ENCODE measurements at places on chromosomes 11 and 22.

DNA sequence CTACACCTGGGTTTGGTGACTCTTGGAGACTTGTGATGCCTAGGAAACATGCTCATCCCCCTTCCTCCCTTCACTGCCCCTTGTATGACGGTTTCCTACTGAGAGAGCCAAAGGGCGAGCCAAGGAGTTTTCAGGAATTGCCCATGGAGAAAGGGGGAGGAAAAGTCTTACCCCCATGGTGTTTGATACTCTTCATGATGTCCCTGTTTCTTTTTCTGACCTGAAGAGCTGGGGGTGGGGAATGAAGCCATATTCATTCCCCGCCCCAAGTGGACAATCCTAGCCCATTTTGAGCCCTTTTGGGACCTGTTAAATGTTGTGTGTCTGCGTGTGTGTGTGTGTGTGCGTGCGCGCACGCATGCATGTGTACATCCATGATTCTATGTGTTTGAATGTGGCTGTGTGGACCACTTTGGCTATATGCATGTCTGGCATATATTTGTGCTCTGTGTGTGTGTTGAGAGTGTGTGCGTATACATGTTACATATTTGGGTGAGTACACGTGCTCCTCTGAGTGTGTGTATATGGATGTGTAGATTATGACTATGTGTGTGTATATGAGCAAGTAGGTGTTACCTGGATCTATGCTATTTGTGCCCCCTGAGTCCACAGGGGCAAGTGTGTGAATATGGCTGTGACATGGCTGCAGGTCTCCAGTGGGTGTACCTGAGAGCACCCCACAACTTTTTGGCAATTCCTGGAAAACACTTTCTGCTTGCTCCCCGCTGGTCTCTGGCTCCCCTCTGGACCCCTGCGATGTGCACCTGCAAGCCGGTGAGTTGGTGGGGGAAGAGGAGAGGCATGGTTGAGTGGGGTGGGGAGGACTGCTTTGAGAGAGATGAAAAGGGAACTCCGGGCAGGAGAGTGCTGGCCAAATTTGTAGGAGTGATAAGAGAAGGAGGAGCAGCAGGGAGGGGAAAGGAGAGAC lies 24.6 kb downstream of the OTOG start:
- no peak for DNase-seq

DNA sequence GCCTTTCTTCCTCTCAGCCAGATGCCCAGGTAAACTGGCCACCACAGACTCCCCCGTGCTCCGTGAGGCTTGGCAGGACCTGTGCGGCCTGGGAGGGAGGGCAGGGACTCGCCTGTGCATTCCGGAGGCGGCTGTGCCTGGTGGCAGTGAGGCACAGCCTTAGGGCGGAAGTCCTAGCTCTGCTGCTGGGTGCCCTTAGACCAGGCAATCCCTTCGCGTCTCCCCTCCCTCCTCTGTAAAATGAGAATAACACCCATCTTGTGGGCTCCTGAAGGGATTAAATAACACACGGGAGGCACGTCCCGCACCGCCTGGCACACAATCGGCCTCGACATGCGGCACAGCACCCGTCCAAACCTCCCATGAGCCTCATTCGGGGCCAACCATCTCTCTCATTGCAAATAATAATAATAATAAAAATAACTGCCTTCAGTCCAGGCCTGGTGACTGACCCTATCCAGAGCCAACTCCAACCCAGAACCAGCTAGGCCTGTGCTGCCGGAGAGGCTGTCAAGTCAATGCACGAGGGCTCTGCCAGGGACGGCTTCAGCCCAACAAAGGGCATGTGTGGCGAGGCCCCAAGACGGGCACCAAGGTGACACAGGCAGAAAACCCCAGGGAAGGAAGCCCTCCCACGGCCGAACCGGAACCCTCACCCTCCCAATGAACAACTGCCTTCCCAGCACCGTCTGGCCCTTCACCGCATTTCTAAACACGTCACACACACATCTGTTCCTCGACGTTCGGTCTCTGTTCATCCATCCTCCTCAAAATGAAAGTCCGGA lies 8.2 kb downstream of the LTO1 start:
- DNase-seq: no peak

- DNase-seq: peak; percentile 40
Observed at GRCh38 chr11:32809313-32809712, 14.9 kb upstream of the CCDC73 start.

DNA sequence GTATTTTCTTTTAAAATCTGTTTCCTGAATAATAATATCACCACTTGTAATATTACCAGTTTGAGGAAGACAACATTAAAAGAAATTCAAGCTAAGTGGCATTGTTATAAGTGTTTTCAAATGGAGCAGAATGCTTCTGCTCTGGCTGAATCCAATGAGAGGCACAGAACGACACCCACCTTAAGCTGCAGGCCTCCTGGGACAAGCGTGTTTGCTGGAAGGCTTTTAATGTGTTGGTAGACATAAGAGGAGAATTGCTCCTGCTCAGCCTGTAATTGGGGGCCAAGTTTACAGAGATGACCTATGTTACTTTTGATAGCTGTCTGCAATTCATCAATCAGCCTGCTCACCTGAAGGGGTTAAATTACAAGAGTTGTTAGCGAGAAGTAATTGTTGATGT lies 242.2 kb downstream of the DCDC1 start:
- DNase-seq: no peak

GRCh38 chr11:78572394-78572793 lies 2.3 kb downstream of the NARS2 start:
- no peak for DNase-seq

GRCh38 chr22:43231724-43232034 lies 44.7 kb upstream of the TTLL12 start:
- no peak for DNase-seq

DNA sequence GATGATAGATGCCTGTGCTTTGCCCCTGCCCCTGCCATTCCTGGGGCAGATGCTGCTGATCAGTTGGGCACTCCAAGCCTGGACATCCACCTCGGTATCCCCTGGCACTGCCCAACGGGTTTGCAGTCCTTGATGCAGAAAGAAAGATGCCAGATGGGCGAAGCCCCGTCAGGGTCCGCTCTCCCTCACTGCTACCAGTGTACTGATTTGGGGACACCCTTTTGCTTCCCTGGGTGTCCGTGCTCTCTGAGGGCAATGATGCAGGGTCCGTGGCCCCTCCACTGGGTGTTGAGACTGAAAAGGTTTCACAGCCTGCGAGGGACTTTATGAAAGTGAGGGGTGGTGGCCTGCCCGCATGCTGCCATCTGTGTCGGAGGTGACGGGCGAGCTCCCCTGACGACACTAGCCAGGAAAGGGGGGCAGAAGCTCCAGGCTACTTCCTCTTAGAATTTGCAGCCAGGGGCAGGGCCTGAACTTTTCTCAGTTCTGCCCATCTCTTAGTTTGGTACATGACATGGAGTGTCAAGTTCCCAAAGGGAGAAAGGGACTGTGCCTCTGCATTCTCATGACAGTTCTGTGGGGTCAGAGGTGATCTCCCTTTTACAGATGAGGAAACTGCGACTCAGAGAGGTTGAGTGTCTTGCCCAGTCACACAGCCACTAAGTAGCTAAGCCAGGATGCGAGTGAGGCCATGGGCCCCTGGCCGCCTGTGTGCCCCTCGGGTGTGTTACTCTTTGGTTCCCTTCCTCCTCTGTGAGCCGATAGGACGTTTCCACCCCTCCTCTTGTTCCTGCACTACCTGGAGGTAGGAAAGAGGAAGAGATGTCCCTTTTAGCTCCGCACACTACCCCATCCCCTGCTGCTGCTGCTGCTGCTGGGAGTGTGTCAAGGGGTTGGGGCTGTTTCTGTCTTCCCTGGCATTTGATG lies 96.6 kb downstream of the BCR start:
- no peak for DNase-seq

GRCh38 chr11:70628855-70629844 lies 230.8 kb downstream of the CTTN start:
- DNase-seq: no peak

DNA sequence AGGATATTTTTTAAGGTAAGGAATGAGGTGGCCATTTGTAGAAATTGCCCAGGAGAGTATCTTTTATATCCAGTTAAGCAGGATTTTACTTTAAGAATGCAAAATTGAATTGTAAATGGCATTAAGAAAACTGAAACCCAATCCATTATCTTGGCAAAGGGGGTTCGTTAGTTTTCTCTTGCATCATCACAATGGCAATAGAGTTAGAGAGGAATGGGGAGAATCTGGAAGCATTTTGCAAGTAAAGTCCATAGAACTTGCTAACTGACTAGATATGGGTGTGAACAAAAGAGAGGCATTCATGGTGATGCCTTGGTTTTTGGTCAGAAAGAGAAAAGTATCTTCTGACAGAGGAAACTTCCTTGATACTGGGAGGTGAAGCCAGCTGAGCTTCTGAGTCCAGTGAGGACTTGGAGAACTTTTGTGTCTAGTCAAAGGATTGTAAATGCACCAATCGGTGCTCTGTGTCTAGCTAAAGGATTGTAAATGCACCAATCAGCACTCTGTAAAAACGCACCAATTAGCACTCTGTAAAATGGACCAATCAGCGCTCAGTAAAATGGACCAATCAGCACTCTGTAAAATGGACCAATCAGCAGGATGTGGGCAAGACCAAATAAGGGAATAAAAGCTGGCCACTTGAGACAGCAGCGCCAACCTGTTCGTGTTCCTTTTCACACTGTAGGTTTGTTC lies 3.6 kb upstream of the CCDC117 start:
- DNase-seq: no peak

GRCh38 chr22:31126869-31127175 lies 4.1 kb downstream of the INPP5J start:
- DNase-seq: no peak

DNA sequence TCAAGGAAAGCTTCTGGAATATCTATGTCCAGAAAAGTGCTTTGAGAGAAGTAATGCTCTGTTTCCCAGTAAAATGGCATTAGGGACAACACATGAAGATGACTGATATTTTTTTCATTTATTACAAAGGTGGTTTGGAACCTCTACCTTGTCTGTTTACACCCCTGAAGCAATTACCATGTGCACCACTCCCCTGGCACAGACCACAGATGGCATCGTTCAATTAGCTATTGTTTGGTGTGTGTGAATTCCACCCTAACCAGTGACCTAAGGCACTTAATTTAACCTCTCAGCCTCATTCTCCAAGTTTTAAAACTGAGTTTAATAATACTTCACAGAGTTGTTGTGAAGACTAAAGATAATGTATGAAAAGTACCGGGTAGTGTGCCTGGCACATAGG lies 127.6 kb upstream of the BMAL1 start:
- DNase-seq: no peak

DNA sequence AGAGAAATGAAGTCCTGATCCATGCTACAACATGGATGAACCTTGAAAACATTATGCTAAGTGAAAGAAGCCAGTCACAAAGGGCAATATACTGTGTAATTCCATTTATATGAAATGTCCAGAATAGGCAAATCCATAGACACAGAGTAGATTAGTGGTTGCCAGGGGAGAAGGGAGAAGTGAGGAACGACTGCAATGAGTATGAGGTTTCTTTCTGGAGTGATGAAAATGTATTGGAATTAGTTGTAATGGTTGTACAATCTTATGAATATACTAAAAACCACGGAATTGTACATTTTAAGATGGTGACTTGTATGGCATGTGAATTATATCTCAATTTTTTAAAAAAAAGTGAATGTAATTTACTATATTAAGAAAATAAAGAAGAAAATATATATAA lies 83.1 kb upstream of the GDPD4 start:
- DNase-seq: no peak

DNA sequence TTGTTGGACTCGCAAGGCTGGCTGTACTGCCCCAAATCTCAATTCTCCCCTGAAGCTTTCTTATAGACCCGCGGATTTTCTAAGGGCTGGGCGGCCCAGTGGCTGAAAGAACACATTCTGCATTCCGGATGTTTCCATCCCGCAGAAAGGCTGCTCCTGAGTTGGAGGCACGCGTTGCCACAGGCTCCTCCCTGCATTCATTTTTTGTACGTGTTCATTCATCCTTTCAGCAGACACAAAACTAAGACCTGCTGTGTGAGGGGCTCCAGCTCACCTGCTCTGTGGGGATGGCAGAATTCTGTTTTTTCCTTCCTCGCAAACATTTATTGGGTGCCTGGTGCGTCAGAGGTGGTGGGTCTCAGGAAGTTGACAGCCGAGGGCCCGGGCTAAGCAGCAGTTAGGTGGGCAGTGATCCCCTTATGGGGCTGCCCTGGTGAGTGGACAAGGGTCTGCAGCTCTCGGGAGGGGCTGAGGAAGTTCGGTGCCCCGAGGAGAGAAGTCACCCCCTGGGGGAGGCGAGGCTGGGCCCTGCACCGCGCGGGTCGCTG lies 23.7 kb downstream of the SHANK3 start:
- no peak for DNase-seq

DNA sequence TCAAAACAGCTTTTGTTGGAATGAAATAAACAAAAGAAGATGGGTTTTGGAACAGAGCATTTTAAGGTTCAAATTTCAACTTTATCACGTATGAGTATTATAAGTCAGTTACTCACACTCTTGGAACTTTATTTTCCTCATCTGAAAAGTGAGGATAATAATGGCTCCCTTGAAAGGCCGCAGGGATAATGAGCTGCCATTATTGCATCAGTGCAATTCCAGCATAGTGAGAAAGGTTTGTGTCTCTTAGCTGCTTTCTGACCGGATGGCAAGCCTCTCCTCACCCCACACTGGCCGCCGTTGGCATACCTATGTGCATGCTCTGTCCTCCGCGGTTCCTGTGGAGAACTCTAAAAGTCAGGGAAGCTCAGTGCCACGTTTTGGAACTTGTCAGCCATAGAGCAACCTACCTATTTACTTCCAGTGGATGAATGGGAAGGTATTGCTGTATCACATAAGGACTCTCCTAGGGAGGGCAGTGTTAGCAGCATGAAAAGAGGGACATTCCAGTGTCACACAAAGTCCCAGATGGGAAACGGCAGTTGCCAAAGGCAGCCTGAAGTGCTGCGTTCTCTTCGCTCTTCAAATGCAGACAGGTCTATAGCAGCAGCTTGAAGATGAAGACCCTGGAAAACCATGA lies 368.9 kb downstream of the NTM start:
- DNase-seq: no peak

- no peak for DNase-seq
Observed at GRCh38 chr11:72242141-72242540, 1.8 kb downstream of the PHOX2A start.

GRCh38 chr11:133809569-133810491 lies 35.5 kb downstream of the SPATA19 start:
- DNase-seq: no peak

- DNase-seq: no peak
Observed at GRCh38 chr11:75155570-75156422, 4.9 kb downstream of the SLCO2B1 start.

GRCh38 chr22:22358686-22359085 lies 114.1 kb downstream of the VPREB1 start:
- DNase-seq: no peak

DNA sequence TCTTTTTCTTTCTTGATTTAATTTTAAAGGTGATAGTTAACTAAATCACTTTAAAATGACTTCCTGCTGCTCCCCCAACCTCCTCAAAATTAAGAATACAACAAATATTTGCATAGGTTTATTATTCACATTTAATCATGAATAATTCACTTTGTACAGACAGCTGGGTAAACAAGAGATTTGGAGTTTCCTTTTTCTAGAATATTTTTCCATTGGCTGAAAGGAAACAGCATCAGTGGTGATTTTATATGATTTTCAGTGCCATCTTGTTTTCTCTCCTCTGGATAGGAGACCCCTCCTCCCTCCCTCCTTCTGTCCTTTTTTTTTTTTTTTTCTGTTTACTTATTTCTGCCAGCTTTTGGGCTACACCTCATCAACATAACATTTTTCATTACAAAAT lies 60.5 kb downstream of the LIF start:
- DNase-seq: no peak

Data from AG09319 (cell line).